ENCODE measurements at places on chromosomes 1 and 21.

GRCh38 chr1:225476100-225476511 lies 48.3 kb upstream of the LBR start:
- DNase-seq: no peak

- DNase-seq: no peak
These were observed 142.5 kb downstream of the SYT2 start for GRCh38 chr1:202567738-202568137.

- no peak for DNase-seq
These were observed 18.7 kb downstream of the WNT2B start for GRCh38 chr1:112527266-112528010.

DNA sequence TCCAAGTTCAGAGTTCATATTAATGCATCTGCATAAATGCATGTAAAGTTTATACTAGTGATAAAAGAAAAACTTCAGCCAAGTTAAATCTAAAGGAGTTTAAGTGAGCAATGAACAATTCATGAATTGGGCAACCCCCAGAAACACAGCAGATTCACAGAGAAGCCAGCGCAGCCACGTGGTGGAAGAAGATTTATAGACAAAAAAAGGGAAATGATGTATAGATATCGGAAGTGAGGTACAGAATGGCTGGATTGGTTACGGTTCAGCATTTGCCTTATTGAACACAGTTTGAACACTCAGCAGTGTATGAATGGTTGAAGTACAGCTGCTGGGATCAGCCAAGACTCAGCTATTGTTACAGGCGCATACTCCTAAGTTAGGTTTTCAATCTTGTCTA lies 5.7 kb downstream of the AK5 start:
- DNase-seq: no peak

- no peak for DNase-seq
These were observed 106.6 kb downstream of the VPS13D start for GRCh38 chr1:12336413-12336812.

- DNase-seq: no peak
These were observed 15.5 kb upstream of the MAST2 start for GRCh38 chr1:45787905-45788304.

DNA sequence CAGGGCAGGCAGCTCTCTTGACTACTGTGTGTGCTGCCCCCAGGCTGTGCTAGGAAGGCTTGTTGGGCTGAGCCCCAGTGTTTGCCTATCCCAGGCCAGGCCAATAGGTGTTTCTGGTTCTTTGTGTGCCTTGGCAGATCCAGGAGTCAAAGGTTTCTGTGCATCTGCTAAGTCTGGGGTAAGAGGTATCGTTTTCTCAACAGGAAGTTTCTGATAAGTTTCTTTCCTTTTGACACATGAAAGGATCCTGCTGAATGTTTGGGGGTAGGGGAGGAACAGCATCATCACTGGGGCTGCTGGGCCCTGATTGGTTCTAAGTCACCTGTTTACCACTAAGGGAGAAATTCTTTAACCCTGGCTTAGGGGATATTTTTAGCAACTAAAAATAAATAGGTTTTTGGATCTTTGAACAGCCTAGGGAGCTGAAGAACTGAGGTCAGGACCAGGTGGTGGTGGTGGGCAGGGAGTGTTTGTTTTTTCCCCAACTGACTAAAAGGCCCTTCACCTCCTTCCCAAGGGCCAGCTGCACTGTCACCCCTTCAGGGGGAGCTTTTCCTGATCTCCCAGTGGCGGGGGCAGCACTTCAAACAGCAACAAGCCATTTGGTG lies 85.1 kb downstream of the KCNN3 start:
- DNase-seq: no peak

GRCh38 chr1:240878631-240879030 lies 266.7 kb upstream of the GREM2 start:
- DNase-seq: no peak

- DNase-seq: no peak
These were observed 24.4 kb downstream of the CAP1 start for GRCh38 chr1:40064797-40065499.

DNA sequence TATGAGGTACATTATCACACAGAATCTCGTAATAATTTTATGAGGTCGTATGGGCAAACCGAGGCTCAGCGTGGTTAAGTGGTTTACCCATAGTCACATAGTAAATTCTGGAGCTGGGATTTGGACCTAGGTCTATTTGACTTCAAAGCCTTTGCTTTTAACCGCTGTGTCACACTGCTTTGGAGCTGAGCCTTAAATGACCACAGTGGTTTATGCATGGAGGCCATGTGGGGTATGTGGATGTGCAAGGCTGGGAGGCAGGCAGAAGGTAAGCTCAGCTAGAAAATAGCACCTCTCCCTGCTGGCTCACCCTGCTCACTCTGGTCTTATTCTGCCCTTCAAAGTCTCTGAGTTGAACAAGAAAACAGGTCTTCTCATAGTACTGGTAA lies 269.5 kb downstream of the TRABD2B start:
- DNase-seq: no peak

DNA sequence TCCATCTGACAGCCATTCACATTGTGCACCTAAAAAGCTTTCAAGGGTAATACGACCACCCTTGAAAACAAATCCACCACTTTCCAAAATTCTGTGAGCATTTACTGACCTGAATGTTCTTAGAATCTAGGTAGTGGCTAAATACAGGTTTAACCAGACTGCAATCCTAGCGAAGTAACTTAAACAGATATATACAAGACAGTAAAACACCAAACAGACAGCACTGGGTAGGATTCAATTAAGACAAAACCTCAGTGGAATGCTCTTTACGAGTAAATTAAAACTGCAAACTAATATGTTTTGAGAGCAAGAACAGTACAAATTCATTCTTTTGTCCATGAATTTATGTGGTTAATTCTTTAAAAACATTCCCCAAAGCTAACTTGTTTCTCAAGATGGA lies 354.2 kb upstream of the ESRRG start:
- DNase-seq: no peak

DNA sequence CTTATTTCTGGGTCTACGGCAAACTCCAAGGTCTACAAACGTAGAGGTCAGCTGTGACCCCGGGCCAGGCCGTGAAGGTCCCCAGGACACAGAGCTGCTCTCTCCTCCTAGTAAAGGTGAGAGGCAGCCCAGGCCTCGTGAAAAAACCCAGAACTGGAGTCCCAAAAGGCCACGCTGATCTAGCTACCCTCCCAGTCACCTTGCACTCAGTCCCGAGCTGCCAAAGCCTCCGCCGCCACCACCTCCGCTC lies 125 bp downstream of the ATP5PF start:
- no peak for DNase-seq

DNA sequence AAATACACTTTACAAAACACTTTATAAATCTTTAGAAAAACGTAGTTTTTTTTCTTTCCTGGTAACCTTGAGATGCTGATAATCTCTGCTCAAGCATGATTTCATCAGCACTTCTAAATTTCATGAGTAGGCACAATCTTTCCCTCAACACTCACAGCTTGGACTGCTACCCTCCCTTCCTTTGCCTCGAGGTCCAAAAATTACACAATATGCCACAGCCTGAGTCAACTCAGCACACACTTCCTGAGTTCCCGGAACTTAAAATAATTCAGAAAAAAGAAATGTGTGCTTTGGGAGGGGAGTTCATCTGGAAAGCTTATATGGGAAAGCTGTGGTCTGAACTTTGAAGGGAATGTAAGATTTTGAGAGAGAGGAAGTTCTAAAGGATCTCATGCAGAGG lies 5.9 kb downstream of the CLCA2 start:
- peak; percentile 88 for DNase-seq

GRCh38 chr1:66439031-66439740 lies 94.8 kb upstream of the SGIP1 start:
- DNase-seq: no peak

DNA sequence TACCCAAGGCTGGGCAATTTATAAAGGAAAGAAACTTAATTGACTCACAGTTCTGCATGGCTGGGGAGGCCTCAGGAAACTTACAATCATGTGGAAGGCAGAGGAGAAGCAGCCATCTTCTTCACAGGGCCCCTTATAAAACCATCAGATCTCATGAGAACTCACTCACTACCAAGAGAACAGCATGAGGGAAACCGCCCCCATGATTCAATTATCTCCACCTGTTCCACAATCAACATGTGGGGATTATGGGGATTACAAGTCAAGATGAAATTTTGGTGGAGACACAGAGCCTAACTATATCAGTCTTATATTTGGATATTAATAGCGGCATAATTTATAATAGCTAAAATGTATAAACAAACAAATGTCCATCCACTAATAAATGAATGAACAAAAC lies 1123.7 kb upstream of the NCAM2 start:
- no peak for DNase-seq

DNA sequence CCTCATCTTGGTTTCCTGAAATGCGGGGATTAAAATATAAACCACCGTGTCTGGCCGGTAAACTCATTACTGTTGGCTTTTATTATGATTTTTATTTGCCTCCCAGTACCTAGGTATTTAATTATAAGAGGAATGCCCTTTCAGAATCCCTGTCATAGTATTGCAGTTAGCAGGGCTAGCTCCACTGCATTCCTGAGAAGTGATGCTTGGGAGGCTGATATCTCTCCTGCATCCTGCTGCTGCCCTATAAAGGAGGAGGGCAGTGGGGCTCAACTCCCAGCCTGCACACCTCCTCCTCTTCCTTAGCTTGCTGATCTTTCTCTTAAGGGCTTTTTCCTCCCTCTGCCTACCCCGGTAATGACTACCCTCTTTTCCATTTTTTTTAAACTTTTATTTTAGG lies 19.9 kb upstream of the DISC1 start:
- no peak for DNase-seq

- DNase-seq: no peak
These were observed 525.3 kb downstream of the KIF26B start for GRCh38 chr1:245679821-245680780.
